ENCODE measurements at places on chromosomes 6 and 20.

DNA sequence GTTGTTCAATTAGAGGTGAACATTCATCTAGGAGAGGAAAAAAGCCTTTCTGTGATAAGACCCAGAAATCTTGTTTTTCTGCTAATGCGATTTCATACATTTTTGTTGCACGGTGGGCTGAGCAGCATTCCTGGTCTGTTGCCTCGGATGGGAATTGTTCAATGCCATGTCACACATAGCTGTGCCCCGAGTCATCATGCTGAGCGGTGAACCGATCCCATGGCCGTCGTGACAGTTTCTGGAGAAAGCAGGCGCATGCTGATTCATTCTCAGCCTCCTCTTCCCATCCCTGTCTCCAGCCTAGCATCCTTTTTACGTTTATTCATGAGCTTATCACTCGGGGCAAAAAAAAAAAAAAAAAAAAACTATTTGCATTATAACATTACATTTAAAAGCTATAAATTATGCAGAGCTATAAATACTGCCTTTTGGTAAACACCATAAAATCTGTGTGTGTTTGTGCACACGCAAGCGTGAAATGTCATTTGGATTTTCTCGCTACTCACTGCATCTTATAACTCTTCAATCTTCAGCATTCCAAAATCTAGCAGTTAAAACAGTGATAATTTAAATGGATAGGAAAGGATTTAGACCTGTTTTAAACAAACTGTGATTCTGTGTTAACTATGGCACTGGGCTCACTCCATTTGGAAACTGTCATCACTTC lies 58.9 kb upstream of the IFNGR1 start:
- no peak for DNase-seq

GRCh38 chr20:1844325-1845162 lies 50.7 kb upstream of the SIRPA start:
- peak; percentile 67 for DNase-seq

- no peak for DNase-seq
Measured at GRCh38 chr20:45892049-45892825, 1.1 kb downstream of the CTSA start.

DNA sequence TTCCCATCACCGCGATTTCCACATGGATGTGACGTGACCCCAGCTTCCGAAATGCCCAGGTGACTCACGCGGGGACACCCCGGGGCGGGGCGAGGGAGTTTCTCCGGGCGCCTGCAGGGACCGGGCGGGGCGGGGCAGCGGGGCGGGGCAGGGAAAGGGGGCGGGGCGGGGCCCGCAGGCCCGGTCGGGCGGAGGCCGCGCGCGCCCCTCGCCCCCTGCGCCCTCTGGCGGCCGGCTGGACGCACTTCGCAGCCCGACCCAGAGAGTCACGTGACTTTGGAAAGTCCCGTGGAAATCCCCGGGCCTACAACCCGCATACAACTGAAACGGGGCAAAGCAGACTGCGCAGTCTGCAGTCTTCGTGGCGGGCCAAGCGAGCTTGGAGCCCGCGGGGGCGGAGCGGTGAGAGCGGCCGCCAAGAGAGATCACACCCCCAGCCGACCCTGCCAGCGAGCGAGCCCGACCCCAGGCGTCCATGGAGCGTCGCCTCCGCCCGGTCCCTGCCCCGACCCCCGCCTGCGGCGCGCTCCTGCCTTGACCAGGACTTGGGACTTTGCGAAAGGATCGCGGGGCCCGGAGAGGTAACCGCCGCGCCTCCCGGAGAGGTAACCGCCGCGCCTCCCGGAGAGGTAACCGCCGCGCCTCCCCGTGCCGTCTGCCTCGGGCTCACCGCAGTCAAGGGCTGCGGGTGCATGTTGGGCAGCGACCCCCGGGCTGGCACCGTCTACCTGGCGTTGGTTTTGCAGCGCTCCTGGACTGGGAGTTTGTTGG lies at the start of gene TNFAIP3:
TNFAIP3 (plus strand) TSS at position 346 of the 771 bp plus-strand sequence. CDS start 3,969 bp downstream, outside the sequence.
- DNase-seq = peak; percentile 96

GRCh38 chr20:57350081-57350710 lies 859 bp upstream of the RAE1 start:
- DNase-seq = no peak

- DNase-seq = no peak
Measured at GRCh38 chr20:58557733-58558342, 42.6 kb upstream of the APCDD1L start.

DNA sequence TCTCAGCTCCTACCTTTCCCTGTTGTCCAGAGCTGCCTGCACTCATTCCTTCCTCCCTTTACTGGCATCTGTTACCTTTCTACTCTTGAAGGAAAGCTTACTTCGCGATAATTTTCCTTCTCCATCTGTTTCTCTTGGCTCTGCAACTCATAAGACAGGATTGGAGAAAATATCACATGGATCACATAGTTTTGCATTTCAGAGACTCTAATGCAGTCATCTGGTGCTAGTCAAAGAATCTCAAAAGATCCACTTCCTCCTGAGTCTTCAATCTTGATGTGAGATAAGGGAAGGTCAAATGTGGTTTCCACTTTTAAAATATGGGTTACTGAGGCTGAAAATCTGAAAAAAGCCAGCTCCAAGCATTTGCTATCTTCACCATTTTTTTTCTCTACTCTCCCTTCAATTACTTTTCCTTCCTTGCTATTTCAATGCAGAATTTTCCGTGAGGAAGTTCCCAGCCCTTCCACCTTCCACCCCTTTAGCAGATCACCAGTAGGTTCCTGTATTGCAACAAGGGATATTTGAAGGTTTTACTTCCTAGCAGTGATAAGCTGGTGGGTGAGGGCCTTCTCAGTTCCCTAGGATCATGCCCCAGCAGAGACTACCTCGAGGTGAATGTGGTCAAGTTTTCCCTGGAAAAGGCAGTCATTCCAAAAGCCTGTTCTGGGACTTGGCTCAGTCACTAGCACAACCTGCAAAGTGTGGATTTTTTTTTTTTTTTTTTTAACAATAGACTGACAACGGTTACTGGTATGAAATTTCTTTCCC lies 62.8 kb upstream of the LRRC1 start:
- no peak for DNase-seq

DNA sequence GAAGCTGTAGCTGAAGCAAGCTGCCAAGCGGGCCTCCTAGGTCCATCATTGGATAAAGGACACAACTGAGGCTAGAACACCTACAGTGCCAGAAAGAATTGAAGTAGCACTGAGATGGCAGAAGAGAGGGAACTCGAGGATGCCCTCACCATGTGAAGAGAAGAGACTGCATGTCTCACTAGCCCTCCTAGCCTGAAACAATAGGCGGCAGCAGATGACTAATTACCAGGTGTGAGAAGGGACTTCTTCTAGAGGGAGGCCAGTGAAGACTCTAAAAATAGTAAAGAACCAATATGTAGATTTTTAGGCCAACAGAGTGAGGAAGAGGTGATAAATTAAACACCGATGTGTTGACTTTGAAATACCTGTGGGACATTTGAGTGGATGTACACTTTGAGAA lies 50.3 kb downstream of the LGSN start:
- no peak for DNase-seq

DNA sequence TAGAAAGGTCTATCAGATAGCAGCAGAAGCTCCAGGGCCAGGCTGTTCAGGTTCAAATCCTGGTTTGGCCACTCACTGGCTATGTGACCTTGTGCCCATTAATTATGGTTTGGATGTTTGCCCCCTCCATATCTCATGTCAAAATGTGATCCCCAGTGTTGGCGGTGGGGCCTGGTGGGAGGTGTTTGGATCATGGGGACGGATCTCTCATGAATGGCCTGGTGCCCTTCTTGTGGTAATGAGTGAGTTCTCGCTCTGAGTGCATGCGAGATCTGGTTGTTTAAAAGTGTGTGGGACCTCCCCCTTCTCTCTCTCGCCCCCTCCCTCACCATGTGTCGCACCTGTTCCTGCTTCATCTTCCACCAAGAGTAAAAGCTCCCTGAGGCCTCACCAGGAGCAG lies 240.9 kb downstream of the LRFN2 start:
- no peak for DNase-seq

DNA sequence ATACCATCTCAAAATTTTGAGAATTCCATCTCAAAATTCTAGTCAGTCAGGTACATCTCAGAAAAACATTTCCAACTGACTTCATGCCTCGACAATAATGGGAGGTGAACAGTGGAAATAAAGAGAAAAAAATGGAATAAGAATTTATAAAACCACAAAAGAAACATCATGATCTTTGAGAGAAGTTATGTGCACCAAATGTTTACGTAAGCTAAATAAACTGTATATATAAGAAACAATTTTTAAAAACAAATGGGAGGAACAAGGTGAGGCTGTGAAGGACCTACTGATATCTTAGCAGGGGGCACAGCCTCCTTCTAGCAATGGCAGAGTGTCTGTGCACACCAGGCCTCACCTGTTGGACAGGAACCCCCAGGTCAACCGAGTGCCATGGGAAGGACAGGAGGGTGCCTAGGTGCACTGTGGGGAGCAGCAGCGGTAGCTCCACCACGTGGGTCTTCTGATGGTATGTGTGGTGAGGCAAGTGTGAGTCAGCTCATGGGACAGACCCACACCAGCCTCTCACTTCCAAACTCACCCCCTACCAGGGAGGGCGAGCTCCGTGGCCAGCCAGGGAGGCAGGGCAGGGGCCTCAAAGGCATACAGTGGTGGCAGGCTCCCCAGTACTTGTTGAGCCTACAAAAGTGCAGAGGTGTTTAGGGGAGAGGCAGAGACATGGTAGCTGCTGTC lies 23.2 kb downstream of the DIDO1 start:
- no peak for DNase-seq

- no peak for DNase-seq
Measured at GRCh38 chr6:160055378-160055777, 66.2 kb upstream of the SLC22A1 start.

DNA sequence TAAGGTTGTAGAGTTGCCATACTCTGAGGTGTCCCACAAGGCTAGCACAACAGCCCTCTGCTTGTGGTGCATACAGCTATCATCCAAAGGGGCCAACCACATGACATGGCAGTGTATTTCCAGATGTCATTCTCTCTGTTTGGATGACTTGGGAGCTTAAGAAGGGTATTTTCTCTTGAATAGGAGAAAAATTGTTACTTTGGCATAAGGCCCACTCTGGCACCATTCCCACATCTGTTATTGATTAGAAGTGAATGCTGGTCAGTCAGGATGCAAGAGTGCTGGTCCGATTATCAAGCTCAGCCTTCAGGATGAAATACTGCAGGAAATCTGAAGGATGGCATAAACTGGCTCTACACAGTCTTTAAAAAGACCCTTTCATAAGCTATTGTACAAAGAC lies 83.6 kb upstream of the C20orf144 start:
- no peak for DNase-seq

DNA sequence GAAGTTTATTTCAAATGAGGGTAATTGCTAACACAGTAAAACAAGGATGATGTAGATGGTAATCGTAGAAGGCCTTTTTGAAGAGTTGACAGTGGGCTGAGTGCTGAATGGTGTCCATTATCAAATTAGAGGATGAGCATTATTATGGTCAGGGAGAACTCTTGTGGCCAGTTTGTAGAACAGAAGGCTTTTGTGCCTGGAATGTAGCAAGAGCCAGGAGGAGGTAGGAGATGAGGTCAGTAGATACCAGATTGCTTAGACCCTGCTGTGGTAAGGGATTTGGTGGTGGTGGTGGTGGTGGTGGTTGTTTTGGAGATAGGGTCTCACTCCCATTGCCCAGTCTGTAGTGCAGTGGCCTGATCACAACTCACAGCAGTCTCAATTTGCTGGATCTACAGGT lies 6.2 kb downstream of the CSE1L start:
- DNase-seq = no peak

DNA sequence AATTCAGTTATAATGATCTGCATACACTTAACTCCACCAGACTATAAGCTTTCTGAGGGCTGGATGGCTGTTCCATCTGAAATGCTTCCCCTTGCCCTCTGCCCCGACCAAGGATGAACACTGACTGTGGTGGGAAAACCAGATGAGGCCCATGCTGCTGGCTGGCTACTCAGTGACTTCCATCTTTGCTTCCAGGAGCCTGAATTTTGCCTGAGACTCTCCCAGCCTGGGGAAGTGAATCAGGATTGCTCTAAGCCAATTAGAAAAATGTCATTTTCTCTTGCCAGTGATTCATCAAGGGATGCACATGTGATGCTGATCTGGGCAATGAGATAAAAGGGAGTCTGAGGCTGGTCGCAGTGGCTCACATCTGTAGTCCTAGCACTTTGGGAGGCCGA lies 1.7 kb upstream of the TOMM34 start:
- DNase-seq = no peak

DNA sequence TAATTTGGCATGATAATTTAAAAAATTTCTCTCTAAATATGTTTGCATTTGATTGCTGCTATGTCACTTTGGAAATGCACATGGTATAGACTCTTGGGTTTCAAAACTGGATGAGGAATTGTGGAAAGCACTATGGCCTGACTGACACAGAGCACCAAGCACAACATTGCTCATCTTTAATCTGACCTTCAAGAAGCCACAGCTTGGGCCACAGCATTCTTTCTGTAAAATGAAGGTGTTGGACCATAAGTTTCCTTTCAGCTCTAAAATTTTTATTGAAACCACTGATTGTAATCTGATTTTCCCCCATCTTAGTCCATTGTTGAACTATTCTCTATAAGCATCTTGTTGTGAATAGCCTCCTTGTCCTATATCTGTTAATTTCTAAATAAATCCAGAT lies 41.0 kb downstream of the QKI start:
- no peak for DNase-seq

DNA sequence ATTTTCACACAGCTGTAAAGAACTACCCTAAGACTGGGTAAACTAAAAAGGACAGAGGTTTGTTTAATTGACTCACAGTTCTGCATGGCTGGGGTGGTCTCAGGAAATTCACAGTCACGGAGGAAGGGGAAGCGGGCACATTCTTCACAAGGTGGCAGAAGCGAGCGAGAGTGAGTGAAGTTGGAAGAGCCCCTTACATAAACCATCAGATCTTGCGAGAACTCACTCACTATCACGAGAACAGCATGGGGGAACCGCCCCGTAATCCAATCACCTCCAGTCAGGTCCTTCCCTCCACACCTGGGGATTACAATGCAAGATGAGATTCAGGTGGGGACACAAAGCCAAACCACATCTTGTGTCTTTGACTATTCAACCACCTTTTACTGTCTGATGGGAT lies 700.5 kb downstream of the TENT5A start:
- no peak for DNase-seq

GRCh38 chr6:31393932-31394331 lies 9.5 kb upstream of the MICA start:
- DNase-seq = no peak

GRCh38 chr6:108592371-108593337 lies 31.9 kb downstream of the FOXO3 start:
- no peak for DNase-seq

- DNase-seq = peak; percentile 50
Measured at GRCh38 chr6:152368751-152369624, 268.2 kb downstream of the SYNE1 start.

GRCh38 chr20:24275946-24276705 lies 193.3 kb upstream of the SYNDIG1 start:
- DNase-seq = no peak
